Smooth muscle cell of the umbilical artery (primary cell): ENCODE measurements at places on chromosomes 16 and 17. TPM values are rescaled to one million over a fixed set of nuclear protein-coding genes. Genes with fewer than 3 reads are reported as not detected.

PMP22 gene
- total RNA-seq = 10.7 and 19.6 TPM in 2 replicates

HOXB1 gene
- not detected in 2 replicates for total RNA-seq

ARHGAP27 gene
- total RNA-seq = 0.59 and 2.7 TPM in 2 replicates

TP53TG3B gene
- not detected in 2 replicates for total RNA-seq

ZPBP2 gene
- not detected in 2 replicates for total RNA-seq

DBNDD1 gene
- total RNA-seq = 0.89 and 3.5 TPM in 2 replicates

MMP2 gene
- 1,096 and 1,520 TPM in 2 replicates for total RNA-seq

KDM6B gene
- total RNA-seq = 7.1 and 10.9 TPM in 2 replicates

CORO1A gene
- 0.59 and 2.4 TPM in 2 replicates for total RNA-seq

OTOA gene
- 0.09 TPM in 1 of 2 replicates, not detected in the other for total RNA-seq

TBX6 gene
- total RNA-seq = under 0.01 TPM in 1 of 2 replicates, not detected in the other

DNAH17 gene
- total RNA-seq = 0.30 TPM in 1 of 2 replicates, not detected in the other

MATCAP1 gene
- 9.8 and 12.4 TPM in 2 replicates for total RNA-seq

ZNF768 gene
- total RNA-seq = 12.8 and 16.0 TPM in 2 replicates

TMC5 gene
- total RNA-seq = not detected in 2 replicates

KRT36 gene
- total RNA-seq = not detected in 2 replicates

CRYBA1 gene
- not detected in 2 replicates for total RNA-seq

VTN gene
- total RNA-seq = 3.4 and 51.4 TPM in 2 replicates

CLDN7 gene
- total RNA-seq = 0.60 TPM in 1 of 2 replicates, not detected in the other

RAP1GAP2 gene
- 0.23 and 0.30 TPM in 2 replicates for total RNA-seq

MFAP4 gene
- 4.6 and 41.3 TPM in 2 replicates for total RNA-seq

IGF2BP1 gene
- total RNA-seq = 12.2 and 28.5 TPM in 2 replicates

PITPNM3 gene
- 0.30 and 0.78 TPM in 2 replicates for total RNA-seq

PRAC2 gene
- total RNA-seq = not detected in 2 replicates

EPN3 gene
- 0.30 TPM in 1 of 2 replicates, not detected in the other for total RNA-seq

PMFBP1 gene
- total RNA-seq = 0.46 TPM in 1 of 2 replicates, not detected in the other

RNF43 gene
- not detected in 2 replicates for total RNA-seq

CBX2 gene
- 0.89 and 3.8 TPM in 2 replicates for total RNA-seq

WNT3 gene
- total RNA-seq = 0.65 and 0.89 TPM in 2 replicates

LRRC37A gene
- total RNA-seq = 2.1 and 2.6 TPM in 2 replicates

UMOD gene
- total RNA-seq = not detected in 2 replicates

EPN2 gene
- 22.6 and 44.9 TPM in 2 replicates for total RNA-seq

DHX8 gene
- 33.0 and 38.9 TPM in 2 replicates for total RNA-seq

OR4D1 gene
- total RNA-seq = not detected in 2 replicates

TMEM92 gene
- total RNA-seq = 0.09 TPM in 1 of 2 replicates, not detected in the other

CES3 gene
- total RNA-seq = 0.65 and 0.89 TPM in 2 replicates

RAB26 gene
- total RNA-seq = 2.3 and 3.0 TPM in 2 replicates

CDR2 gene
- 58.8 and 73.5 TPM in 2 replicates for total RNA-seq

CORO6 gene
- total RNA-seq = 3.3 and 5.0 TPM in 2 replicates

ABCA10 gene
- 0.69 and 1.8 TPM in 2 replicates for total RNA-seq

MYO15A gene
- 1.2 and 1.3 TPM in 2 replicates for total RNA-seq

PROCA1 gene
- 1.2 and 1.4 TPM in 2 replicates for total RNA-seq

ATF7IP2 gene
- 2.0 and 4.8 TPM in 2 replicates for total RNA-seq

WIPI1 gene
- 161 and 181 TPM in 2 replicates for total RNA-seq

CDRT15L2 gene
- not detected in 2 replicates for total RNA-seq

RTN4RL1 gene
- total RNA-seq = 0.05 TPM in 1 of 2 replicates, not detected in the other

CRHR1 gene
- not detected in 2 replicates for total RNA-seq

PIMREG gene
- total RNA-seq = 1.8 and 13.7 TPM in 2 replicates

GHDC gene
- total RNA-seq = 7.0 and 9.2 TPM in 2 replicates

ODAD4 gene
- 0.30 and 0.37 TPM in 2 replicates for total RNA-seq

RDM1 gene
- total RNA-seq = 0.30 and 0.46 TPM in 2 replicates
